ENCODE measurements at places on chromosomes 7 and 10. TPM values are rescaled to one million over a fixed set of nuclear protein-coding genes. Genes with fewer than 3 reads are reported as not detected.
A peak's percentile ranks its signal among the peaks of the same experiment; 100 is the strongest.

Gene SSC4D
- total RNA-seq = 27.9 TPM

GRCh38 chr7:98204670-98205069, 6.6 kb upstream of the BHLHA15 start:
- H3K27me3 ChIP-seq = no peaks in the 10 kb centered on the region
- DNase-seq = no peak
- H3K4me3 ChIP-seq = no peak overlapping the region
- no peaks in the 10 kb centered on the region for H3K4me1 ChIP-seq
- H3K36me3 ChIP-seq = peaks cover 15% of the 10 kb centered on the region

- no peak overlapping the region for H3K4me3 ChIP-seq
- H3K27me3 ChIP-seq = 0 out of 2 replicates have a peak, but pooled peaks cover 4% of the 10 kb centered on the region
- H3K27ac ChIP-seq = peak overlapping the region; percentile 81
- peaks cover 49% of the 10 kb centered on the region for H3K36me3 ChIP-seq
- H3K4me1 ChIP-seq = peaks cover 52% of the 10 kb centered on the region
Observed at GRCh38 chr7:148385009-148385682, 205.4 kb upstream of the C7orf33 start.

GRCh38 chr7:103094102-103094501, 19.2 kb downstream of the ARMC10 start:
- no peaks in the 10 kb centered on the region for H3K4me1 ChIP-seq
- H3K27me3 ChIP-seq = no peaks in the 10 kb centered on the region
- H3K36me3 ChIP-seq = peaks cover 36% of the 10 kb centered on the region
- no peak overlapping the region for H3K4me3 ChIP-seq
- H3K27ac ChIP-seq = no peak overlapping the region

DNA sequence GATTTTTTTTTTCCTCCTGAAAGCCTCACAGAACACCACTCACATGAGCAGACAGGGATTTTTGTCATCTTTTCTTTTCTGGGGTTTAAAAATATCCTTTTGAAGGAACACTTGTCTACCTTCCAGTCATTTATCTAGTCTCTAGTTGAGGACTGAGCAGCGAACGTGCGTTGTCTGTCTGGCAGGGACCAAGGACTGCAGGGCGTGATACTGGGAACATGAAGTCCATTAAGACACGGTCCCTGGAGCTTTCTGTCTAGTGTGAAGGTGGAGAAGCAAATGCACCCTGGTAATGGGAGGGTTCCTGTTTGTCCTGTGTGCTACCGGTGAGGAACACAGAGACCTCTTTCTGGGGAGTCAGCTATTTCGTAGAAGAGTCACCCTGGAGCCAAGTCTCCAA, 207.4 kb downstream of the TMEM178B start:
- no peak overlapping the region for H3K27ac ChIP-seq
- no peaks in the 10 kb centered on the region for H3K36me3 ChIP-seq
- H3K4me1 ChIP-seq = peaks cover 15% of the 10 kb centered on the region
- H3K27me3 ChIP-seq = no peaks in the 10 kb centered on the region
- no peak for DNase-seq
- no peak overlapping the region for H3K4me3 ChIP-seq

Gene AQP1
- total RNA-seq = 1.1 TPM

Gene DEPP1
- 2.1 TPM for total RNA-seq

- no peaks in the 10 kb centered on the region for H3K36me3 ChIP-seq
- H3K27me3 ChIP-seq = peaks cover 41% of the 10 kb centered on the region
- peaks cover 32% of the 10 kb centered on the region for H3K4me1 ChIP-seq
Observed at GRCh38 chr7:108452707-108453106, 3.5 kb downstream of the NRCAM start.

Gene OR2F1
- not detected for total RNA-seq

DNA sequence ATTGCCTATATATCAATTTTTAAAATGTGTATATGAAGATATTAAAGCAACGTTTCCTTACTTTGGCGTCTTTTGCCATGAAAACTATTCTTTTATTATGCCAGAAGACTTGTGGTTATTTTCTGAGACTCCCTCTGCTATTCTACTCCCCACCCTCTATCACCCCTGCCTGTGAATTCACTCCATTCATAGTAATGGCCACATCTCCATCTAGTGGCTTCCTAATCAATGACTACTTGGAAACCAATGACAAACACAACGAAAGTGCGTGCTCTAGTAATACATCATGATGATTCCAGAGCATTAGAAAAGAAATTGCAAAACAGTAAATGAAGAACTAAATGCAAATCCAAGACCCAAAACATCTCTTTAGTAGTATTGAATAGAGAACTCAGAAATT, 186.7 kb upstream of the HGF start:
- no peak overlapping the region for H3K27ac ChIP-seq
- H3K36me3 ChIP-seq = no peaks in the 10 kb centered on the region
- no peaks in the 10 kb centered on the region for H3K27me3 ChIP-seq

DNA sequence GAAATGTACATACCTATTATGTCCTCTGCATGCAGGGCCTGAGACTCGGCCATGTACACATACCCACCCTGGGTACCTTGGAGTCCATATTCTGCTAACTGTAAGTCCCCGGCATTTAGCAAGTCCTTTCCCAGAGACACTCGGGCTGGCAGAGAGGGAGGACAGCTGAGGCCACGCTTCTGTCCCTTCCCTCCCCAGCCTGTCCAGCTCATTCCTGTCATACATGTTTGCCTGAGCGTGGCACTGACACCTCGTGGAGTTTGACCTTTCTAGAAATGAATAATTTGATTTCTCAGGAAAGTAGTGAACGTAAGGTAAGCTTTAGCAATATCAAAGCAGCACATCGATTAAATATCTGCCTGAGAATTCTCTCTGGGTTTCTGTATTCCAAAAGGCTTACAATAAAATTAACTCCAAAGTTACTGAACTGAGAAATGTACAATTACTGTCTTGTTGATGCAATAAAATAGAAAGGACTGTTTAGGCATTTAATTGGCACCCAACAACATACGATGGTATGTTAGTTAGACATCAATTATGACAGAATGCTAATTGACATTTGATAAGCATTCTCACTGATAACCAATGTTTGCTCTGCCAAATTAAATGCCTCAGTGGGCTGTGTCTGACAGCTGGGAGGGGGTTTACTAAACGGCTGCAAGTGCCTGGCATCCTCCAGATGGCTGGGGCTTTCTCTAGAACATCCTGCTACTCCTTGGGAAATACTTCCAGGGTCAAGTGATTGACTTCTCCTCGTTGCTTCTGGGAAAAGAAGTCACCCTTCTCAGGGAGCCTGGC, 221.2 kb downstream of the CCSER2 start:
- H3K27me3 ChIP-seq = no peaks in the 10 kb centered on the region
- H3K27ac ChIP-seq = no peak overlapping the region
- no peak overlapping the region for H3K4me3 ChIP-seq

Gene ATXN7L1
- 37.7 TPM for total RNA-seq

Gene ASAH2B
- total RNA-seq = 8.6 TPM

All from WTC11 (cell line).